Hematopoietic multipotent progenitor cell treated with erythropoietin and hydrocortisone succinate and interleukin-3 and kit ligand, for 17 days (in vitro differentiated cells): ENCODE measurements at places on chromosomes 3 and 15.

- DNase-seq = no peak
Measured at GRCh38 chr15:42619656-42620371, 44.4 kb downstream of the STARD9 start.

DNA sequence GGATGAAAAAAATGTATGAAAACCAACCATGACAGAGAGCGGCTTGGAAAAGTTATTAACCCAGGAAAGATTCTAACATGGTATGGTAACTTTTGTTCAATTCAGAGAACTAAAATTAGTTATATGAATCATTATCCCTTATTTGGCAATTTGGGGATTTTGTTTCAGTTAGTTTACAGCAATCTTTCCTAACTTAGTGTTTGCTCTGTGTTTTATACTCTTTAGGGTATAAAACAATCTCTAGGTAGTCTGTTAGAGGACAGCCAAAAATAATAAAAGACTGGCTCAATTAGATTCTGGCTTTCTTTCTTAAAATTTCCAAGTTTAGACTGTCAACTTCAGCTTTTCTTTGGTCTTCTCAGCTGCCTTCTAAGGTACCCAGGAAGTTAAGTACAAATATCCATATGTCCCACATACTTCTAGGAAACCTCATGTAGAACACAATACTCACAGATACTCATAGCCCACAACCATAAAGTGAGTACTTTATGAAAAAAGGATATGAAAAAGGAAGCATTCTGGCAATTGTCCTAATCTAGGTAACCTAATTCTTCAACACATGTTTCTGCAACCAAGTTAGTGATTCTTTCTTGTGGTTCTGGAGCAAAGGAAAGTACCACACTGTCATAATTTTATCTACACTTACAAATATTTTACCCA lies 849.3 kb downstream of the ROBO1 start:
- no peak for DNase-seq

GRCh38 chr3:25593001-25593400 lies 71.7 kb downstream of the TOP2B start:
- no peak for DNase-seq

GRCh38 chr15:92845126-92845508 lies 55.0 kb upstream of the CHD2 start:
- DNase-seq = no peak

DNA sequence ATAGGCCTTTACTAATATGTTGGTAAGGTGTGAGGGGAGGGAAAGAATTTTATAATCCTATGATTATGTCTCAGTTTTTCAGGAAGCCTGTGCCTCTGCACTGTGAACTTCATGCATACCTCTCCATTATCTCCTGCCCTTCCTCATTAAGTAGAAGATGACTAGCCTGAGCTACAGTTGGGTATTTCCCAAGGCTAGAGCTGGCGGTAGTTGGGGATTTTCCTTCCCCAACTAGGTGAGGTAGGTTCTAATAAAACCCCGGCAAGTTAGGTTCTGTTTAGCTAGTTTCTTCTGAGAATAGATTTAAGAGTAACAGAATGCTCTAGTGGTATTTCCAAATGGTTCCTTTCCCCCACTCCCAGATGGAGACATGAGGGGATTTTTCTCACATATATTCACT lies 414.5 kb downstream of the GRM7 start:
- DNase-seq = no peak

DNA sequence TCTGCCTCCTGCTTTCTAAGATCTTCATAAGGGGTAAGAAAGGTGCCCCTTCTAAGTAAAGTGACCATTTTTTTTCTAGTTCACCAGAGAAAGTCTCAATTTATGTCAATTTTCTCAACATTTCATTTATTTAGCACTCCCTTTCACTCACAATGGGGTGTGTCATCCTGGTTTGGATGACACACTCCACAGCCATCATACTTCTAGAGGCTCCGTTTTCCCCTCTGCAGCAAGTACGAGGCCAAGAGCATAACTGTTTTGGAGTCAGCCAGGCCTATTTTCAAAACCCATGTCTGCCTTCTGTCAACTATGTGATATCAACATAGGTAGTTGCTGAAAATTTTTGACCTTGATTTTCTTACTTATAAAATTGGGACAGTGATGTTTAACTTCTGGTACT lies 703.2 kb downstream of the NLGN1 start:
- DNase-seq = no peak

- no peak for DNase-seq
Measured at GRCh38 chr15:40407330-40407990, 1.9 kb downstream of the IVD start.

GRCh38 chr3:190266913-190267290 lies 55.3 kb downstream of the CLDN1 start:
- DNase-seq = no peak

DNA sequence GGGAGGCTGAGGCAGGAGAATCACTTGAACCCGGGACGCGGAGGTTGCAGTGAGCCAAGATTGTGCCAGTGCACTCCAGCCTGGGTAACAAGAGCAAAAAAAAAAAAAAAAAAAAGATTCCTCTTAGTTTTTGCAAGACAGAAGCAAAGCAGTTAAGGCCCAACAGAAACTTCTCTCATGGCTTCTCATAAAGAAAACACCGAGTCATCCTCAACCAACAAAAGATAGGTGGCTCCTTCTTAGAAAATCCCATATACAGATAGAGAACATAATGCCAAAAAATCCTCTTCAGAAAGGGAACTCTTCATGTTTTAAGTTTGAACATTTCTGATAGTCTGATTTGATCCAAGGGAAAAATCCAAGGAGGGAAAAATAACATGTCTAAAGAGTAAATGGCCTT lies 12.5 kb upstream of the SKIL start:
- DNase-seq = no peak

- no peak for DNase-seq
Measured at GRCh38 chr3:58206406-58207011, 4.3 kb downstream of the DNASE1L3 start.
